ENCODE measurements at places on chromosomes 3 and 15.

DNA sequence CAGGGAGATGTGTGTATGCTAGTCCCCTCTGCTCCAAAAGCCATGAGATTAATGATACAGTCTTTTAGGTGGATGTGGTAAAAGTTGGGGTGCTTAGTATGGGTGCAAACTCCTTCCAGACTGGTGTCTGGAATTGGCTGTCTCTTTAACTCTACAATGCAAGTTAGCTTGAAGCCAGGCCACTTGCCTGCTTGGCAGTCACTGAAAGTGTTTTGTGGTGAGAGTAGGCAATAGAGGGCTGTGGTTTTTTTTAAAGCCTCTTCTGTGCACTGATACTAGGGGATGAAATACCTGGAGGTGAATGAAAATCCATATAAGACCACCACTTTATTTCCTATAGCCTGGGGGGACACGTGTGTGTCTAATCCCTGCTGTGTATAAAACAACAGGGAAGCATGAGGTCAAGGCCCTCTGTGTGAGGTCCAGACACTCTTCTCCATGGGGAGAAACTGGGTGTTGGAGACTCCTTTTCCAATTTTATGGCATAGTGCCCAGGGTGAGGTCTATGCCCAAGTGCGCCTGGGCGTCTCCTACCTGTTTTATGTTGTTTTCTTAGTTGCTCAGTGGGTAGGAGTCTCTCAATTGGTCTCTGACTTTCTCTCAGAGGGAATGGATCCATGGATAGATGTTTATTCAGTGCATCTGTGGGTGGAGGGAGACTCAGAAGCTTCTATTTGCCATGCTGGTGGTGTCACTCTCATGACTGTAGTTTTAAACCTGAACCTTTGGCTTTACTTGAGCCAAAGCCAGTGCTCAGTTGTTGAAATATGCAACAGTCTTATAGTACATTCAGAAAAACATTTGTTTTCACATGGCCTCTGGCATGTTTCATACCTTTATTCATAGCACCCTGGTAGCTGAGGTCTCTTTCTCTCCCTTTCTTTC lies 327.8 kb upstream of the ATP11B start:
- no peak for DNase-seq
- H3K36me3 ChIP-seq = no peaks in the 10 kb centered on the region
- no peak overlapping the region for H3K27ac ChIP-seq
- H3K4me1 ChIP-seq = peaks cover 8% of the 10 kb centered on the region
- no peak overlapping the region for H3K4me3 ChIP-seq

DNA sequence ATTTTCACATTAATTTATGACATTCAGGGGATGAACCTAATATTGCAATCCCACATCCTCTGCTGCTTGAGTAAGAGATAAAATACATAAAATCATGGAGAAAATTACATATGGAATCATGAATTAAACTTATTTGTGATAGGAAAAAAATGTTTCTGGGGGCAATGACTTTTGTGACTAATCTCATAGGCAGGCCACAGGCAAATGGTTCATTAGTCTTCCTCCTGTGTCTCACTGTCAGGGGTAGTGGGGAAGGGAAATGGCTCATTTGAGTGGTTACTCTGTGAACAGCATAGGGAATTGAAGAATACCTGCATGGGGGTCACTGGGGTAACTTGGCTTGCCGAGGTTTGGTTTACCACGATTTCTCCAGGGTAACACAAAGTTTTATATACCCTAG lies 72.0 kb downstream of the TFG start:
- peaks cover 18% of the 10 kb centered on the region for H3K36me3 ChIP-seq
- H3K4me1 ChIP-seq = no peaks in the 10 kb centered on the region
- no peaks in the 10 kb centered on the region for H3K27me3 ChIP-seq
- H3K4me3 ChIP-seq = no peak overlapping the region

- no peak overlapping the region for H3K4me3 ChIP-seq
- H3K36me3 ChIP-seq = no peaks in the 10 kb centered on the region
- no peaks in the 10 kb centered on the region for H3K4me1 ChIP-seq
- no peak overlapping the region for H3K27ac ChIP-seq
- H3K27me3 ChIP-seq = peaks cover 25% of the 10 kb centered on the region
These were observed 72.5 kb downstream of the TM2D3 start for GRCh38 chr15:101579631-101580163.

GRCh38 chr3:125585595-125586223 lies 9.6 kb downstream of the OSBPL11 start:
- H3K27ac ChIP-seq = no peak overlapping the region
- no peak overlapping the region for H3K4me3 ChIP-seq
- H3K27me3 ChIP-seq = no peaks in the 10 kb centered on the region
- H3K4me1 ChIP-seq = peaks cover 16% of the 10 kb centered on the region

GRCh38 chr3:58102976-58103451 lies 94.8 kb downstream of the FLNB start:
- peaks cover 42% of the 10 kb centered on the region for H3K4me1 ChIP-seq
- H3K27me3 ChIP-seq = no peaks in the 10 kb centered on the region
- peak overlapping the region; percentile 87 for H3K27ac ChIP-seq
- H3K36me3 ChIP-seq = peaks cover 60% of the 10 kb centered on the region
- DNase-seq = no peak

DNA sequence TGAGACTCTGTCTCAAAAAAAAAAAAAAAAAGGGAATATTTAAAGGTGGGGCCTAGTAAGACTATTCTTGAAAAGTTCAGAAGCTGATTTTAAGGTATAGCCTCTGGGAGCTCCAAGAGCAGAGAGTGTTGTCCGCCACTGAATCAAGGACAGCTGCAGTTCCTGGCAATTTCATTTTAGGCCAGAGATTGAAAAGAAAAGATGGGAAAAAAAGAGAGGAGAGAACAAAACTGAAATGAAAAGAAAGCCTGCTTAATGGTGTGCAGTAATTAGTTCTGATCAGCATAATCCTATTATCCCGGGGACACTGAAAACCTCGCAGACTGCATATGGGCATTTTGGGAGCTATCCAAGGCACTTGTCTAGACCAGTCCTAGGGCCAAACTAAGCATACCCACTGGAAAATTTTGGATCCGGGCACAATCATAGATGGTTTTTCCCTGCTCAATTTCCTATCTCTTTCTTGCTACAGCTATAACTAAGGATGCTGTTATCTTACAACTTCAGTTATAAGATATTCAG lies 43.2 kb downstream of the EHHADH start:
- DNase-seq = no peak
- H3K27ac ChIP-seq = no peak overlapping the region
- H3K4me1 ChIP-seq = no peaks in the 10 kb centered on the region
- no peaks in the 10 kb centered on the region for H3K27me3 ChIP-seq
- H3K4me3 ChIP-seq = no peak overlapping the region
- H3K36me3 ChIP-seq = no peaks in the 10 kb centered on the region

- peak overlapping the region; percentile 71 for H3K4me3 ChIP-seq
- H3K27ac ChIP-seq = peak overlapping the region; percentile 85
- H3K4me1 ChIP-seq = peaks cover 48% of the 10 kb centered on the region
- peaks cover 13% of the 10 kb centered on the region for H3K36me3 ChIP-seq
- peaks cover 59% of the 10 kb centered on the region for H3K27me3 ChIP-seq
- DNase-seq = no peak
These were observed 443 bp upstream of the NR2F2 start for GRCh38 chr15:96330064-96330449.

DNA sequence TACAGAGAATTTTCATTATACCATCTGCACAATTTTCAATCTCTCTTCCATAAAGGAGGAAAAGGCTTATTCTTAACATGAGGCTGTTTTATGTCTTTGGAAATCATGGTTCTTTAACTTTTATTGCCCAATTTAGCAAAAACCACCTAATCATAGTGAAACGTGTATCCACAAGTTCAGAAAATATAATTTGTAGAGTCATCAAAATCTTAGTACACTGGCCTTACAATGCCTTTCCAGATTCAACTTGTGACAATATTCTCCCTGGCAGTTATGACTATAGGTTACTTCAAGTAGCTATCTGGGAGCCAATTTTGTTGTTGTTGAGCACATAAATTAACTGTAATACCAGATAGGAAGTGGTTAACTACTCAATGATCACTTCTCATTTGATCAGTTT lies 10.9 kb downstream of the BNIP2 start:
- peaks cover 90% of the 10 kb centered on the region for H3K36me3 ChIP-seq
- H3K4me3 ChIP-seq = no peak overlapping the region
- H3K27me3 ChIP-seq = no peaks in the 10 kb centered on the region
- DNase-seq = no peak
